NCI-H1048 (cell line): ENCODE measurements at places on chromosomes 5 and 9.

- DNase-seq: no peak
These were observed 9.6 kb upstream of the OR5C1 start for GRCh38 chr9:122779181-122779580.

DNA sequence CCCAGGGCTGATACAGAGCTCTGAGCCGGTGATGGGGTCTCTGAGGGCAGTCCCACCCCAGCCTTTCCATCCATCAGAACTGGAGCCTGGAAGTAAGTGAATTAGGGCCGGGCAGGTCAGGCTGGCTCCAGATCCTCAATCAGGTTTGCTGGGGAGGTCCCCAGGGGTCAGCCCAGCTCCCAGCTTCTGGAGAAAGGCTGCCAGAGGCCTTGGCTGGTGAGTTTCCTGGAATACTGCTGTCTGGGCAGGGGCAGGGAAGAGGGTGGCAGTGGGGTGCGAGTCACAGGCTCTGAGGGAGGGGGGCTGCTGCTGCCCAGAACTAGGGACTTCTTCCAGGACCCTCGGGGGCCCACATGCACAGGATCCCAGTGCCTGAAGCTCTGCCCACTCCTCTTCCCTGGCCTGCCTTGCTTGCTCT lies 200.6 kb upstream of the MVB12B start:
- DNase-seq: no peak

GRCh38 chr5:32551865-32552264 lies 33.5 kb upstream of the SUB1 start:
- no peak for DNase-seq

- no peak for DNase-seq
These were observed 29.4 kb downstream of the ATPSCKMT start for GRCh38 chr5:10220248-10220647.

DNA sequence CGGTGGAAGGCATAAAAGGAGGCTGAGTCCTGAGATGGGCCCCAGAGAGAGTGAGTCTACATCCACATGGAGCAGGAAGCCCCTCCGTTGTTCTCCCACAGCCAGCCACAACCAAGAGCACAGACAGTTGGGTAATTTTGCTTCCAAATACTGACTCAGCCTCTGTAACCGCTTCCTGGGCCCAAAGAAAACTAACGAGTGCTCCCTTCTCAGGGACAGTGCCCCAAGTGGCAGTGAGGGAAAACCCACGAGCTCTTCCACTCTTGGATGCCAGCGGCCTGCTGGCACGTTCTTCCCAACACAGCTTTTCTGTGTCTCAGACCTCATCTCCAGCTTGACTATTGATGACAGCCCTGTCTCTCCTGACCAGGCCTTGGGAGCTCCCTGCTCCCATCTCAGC lies 207.6 kb downstream of the FSTL4 start:
- DNase-seq: no peak

DNA sequence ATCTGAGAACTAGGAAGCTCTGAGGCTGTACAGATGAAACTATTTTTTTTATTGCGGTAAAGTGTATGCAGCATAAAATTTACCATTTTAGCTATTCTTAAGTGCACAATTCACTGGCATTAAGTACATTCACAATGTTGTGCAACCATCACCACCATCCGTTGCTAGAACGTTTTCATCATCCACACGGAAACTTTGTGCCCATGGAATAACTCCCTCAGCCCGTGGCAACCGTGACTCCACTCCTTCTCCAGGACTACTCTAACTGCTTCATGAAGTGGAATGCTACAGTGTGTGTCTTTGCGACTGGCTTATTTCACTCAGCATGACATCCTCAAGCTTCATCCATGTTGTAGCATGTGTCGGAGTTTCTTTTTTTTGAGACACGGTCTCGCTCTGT lies 57.1 kb downstream of the COL23A1 start:
- no peak for DNase-seq
